ENCODE measurements at places on chromosomes 1 and 21.

- DNase-seq = no peak
These were observed 43.4 kb upstream of the SLC19A2 start for GRCh38 chr1:169529068-169529642.

DNA sequence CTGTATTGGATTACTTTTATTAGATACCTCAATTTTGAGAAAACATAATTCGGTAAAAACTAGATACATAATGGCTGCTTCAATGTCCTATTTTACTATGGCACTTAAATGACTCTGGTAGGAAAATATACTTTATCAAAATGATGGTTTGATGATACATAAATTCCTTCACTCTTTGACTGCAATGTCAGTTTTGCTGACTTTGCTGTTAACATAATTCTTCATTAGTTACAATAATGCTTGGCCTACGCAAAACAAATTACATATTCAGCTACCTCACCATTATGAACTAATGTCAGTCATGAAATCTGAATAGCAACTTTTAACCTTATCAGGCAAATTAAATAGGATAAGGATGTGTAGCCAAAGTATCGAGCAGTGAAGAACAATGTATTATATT lies 1364.7 kb downstream of the KCNT2 start:
- no peak for DNase-seq

GRCh38 chr1:37657620-37658412 lies 23.1 kb upstream of the RSPO1 start:
- no peak for DNase-seq

DNA sequence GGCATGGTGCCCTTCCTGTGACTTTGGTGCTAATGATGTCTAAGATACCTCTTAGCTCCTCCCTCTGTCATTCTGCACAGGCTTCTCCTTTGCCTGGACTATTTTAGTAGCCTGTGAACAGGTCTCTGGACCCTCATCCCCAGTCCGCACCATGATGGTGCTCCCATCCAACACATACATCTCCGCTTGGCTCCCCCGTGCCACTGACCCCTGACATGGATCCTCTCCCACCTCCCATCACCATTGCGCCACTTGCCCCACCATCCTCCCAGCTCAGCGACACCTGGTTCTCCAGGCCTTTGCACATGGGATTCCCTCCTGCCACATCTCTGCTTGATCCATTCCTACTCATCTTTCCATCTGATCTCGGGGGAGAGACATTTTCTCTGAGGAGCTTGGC lies 33.9 kb downstream of the RUNX3 start:
- no peak for DNase-seq

DNA sequence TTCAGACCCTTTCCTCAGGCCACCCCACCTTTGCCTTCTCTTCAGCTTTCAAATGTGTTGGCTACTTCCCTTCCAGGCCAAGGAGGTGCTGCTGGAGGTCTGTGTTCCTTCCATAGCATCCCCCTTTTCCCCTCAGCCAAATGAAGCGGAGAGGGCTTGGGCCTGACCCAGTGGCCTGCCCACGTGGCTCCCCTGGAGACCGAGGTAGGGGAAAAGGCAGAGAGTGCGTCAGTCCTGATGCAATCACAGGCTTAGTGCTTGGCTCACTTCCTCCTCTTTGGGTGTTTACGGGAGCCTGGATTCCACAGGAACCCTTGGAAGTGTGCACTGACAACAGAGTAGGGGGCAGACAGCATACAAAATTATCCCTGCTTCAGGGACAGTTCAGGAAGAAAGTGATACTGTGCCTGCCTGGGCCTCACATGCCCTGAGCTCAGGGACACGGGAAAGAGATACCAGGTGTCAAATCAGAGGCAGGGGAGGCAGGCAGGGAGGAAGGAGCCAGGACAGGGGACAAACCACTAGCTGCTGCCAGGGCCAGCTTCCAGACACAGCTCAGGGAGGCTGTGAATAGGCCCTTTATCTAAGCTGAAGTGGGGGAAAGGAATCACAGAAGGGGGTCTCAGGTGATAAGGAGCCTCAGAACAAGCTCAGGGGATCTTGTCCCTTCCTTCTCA lies 16.6 kb upstream of the PTP4A2 start:
- no peak for DNase-seq

DNA sequence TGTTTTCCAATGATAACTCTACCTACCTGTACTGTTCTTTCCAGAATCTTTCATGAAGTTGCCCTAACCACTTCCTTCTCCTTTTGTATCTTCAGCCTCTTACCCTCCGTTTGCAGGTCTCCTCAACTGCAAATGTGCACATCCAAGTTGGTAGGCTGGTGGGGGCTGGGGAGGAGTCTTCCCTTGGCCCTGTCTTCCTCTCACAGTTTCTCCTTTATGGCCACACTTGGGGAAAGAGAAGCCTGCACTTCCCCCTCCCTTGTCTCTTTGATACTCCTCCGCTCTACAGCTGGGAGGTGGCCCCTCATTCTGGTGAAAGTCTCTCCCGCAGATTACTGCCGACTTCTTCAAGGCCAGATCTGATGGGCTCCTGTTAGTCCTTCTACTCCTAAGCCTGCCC lies 26.9 kb upstream of the GPR88 start:
- DNase-seq = no peak

- DNase-seq = no peak
These were observed 30.0 kb upstream of the RALGPS2 start for GRCh38 chr1:178694923-178695525.

- no peak for DNase-seq
These were observed 64.2 kb downstream of the HLX start for GRCh38 chr1:220943319-220943996.

DNA sequence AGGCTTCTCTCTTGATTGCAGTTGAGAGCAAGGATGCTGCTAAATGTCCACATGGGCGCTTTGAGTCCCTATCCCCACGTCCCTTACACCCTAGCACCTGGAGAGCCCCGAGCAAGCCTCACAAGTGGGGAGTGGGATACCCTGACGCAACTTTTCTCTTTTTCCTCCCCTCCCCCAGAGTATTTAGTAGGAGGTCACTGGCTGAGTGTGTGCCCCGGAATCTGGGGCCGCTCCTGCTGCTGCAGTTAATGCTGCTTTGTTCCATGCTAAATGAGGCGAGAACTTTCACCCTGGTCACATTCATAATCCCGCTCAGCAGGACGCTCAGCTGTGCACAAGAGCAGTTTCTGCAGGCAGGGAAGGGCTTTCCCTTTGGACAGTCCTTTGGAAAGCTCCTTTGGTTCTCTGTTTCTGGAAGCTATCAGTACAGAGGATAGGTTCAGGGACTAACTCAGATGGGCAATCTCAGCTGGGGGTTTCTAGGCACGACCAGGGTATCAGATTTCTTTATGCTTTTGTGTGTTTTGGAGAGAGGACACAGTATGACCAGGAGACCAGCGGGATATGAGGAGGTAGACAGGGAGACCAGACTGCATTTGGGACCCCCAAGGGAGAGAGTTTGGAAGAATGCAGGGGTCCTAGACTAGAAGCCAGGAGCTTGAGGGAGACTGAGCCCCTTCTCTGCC lies 75.9 kb downstream of the NOS1AP start:
- DNase-seq = no peak

DNA sequence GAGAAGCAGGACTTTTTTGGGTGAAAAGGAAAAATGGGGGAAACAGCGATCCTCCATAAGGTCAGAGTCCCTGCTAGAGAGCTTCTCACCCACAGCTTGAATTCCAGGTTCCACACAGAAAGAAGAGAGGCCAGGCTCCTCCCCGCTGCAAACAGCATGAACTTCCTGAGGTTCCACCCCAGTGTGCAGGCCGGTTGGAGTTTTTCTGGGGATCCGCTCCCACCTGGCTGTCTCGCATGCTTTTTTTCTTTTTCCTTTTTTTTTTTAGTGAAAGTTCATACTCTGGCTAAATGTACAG lies 595.1 kb upstream of the ZP4 start:
- DNase-seq = no peak

DNA sequence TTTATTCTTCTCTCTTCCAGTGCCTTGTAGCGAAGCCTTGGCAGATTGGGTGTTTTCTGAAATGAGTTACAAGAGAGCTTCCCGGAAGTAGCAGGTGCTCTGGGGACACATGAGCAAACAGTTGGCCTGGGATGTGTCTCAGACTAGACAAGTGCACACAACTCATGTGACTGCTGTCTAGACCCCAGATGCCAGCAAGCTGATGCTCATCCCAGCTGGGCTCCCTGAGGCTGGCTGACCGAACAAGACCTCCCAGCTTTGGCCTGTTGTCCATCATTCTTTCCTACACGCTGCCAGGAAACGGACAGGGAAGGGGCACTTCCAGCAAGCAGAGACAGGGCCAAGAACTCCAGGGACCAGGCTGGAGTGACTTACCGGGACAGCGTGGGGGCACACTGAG lies 18.7 kb upstream of the CSF1 start:
- DNase-seq = no peak

DNA sequence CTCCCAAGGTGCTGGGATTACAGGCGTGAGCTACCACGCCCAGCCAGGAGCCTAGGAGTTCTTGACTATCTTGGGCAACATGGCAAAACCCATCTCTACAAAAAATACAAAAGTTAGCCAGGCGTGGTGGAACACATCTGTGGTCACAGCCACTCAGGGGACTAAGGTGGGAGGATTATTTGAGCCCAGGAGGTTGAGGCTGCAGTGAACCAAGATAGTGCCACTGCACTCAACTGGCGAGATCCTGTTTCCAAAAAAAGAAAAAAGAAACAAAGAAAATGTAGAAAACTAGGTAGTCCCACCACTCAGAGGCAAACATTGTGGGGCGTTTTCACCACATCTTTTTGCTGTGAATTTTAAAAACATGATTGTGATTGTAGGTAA lies 141.3 kb downstream of the ZZZ3 start:
- no peak for DNase-seq

DNA sequence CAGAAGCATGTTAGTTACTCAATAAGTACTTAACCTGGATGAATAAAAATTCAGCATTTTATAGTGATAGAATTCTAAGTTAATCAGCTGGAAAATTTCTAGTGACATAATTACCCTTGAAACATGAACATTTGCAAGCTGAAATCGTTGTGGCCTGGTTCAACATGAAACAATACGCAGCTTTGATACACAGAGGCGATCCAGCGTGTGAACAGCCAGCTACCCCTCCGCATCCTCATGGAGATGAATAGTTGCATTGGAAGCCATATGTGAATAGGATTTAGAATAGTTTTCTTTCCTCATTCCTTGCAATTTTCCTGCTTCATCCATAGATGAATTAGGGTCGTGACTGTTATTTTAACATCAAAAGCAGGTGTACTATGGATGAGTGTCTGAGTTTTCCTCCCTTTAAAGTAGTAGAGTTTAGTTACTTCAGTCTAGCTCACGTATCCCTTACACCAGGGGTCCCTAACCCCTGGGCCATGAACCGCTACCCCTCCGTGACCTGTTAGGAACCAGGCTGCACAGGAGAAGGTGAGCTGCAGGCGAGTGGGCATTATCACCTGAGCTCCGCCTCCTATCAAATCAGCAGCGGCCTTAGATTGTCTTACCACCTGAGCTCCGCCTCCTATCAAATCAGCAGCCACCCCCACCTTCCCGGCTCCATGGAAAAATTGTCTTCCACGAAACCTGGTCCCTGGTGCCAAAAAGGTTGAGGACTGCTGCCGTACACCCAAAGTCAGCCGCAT lies 6.2 kb upstream of the TARBP1 start:
- no peak for DNase-seq

- DNase-seq = no peak
These were observed 56.5 kb upstream of the SELENON start for GRCh38 chr1:25743164-25744139.

DNA sequence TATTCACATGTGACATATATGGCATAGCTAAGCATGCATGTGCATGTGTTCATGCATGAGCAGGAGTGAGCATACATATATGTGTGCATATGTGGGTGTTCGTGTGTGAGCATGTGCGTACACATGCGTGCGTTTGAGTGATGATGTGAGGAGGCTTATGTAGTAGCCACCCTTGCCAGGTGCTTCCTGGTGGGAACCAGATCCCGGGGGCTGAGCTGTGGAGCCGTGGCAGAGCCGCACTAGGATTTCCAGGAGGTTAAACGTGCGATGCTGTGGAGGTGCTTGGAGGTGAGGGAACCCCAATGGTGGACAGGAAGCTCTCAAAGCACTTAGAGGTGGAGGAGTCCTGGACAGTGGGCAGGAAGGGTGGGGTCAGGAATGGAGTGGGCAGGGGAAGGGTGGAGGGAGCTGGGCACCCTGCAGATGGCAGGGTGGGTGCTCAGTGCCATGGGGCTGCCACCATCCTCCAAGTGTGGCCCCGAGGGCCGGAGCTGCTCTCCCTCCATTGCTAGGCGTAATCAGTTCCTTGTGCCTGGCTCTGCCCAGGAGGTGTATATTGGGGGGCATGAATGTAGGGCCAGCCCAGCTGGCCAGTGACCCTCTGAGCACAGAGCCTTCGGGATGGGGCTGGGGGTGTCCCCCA lies 48.5 kb downstream of the COL18A1 start:
- no peak for DNase-seq

GRCh38 chr1:12475101-12475500 lies 142.9 kb downstream of the DHRS3 start:
- DNase-seq = no peak

DNA sequence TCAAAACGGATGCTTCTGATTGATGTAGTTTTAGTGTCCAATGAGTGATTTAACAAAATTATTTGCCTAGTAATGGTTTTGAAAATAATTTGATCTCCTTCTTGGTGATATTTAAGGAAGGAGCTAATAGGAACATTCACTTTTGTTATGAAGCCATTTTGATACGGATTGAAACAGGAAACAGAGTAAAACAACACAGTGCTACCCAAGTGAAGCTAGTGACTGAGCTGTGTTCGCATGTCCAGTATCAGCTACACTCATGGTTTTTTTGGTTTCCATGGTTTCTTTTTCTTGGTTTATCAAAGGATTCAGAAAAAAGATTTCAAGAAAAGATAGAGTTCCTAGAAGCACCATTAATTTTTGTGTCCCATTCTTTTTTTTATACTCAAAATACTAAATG lies 40.1 kb upstream of the PLEKHO1 start:
- DNase-seq = no peak

DNA sequence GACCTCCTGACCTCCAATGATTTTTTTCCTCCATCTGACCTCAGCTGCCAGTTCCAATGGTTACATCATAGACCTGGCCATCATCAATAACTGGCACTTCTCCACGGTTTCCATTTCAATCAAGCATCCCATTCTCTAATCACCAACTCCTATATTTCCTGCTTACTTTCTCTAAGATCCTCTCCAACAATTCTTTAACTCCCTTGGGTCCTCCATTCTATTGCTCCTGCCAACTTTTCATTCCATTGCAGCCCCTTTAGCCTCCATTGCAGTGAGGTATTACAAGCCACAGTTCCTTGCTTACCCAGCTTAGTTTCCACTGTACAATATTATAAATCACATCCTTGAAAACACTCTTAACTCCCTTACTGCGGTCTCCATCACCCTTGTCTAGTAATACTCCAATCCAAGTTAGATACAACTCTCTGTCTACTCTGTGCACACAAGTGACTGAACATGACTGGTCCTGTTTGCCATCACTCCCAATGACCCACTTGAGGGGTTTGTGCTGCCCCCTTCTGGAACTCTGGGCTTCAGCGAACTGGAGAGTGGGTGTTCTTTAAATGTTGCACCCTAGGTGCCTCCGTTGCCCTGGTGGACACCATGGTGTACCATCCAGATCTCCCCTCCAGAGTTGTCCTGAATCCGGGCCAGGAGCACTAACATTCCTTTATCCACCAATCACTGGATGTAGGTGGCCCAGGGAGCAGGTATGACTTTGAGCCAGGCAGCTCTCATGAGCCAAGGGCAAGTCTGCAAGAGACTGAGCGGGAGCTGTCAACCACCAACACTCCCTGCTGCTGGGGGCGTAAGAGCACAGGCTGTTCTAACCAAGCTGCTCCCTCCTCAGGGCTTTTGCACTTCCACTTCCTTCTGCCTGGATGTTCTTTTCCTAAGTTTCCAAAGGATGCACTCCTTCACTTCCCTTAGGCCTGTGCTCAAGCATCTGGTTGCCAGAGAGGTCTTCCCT lies 3.7 kb upstream of the FNDC7 start:
- DNase-seq = peak; percentile 36
